ENCODE measurements at places on chromosomes 2 and 18. TPM values are rescaled to one million over a fixed set of nuclear protein-coding genes. Genes with fewer than 3 reads are reported as not detected.

DES gene
- not detected for total RNA-seq

FABP1 gene
- total RNA-seq = not detected

ASIC4 gene
- total RNA-seq = not detected

MPPE1 gene
- total RNA-seq = 18.1 TPM

AMER3 gene
- total RNA-seq = not detected

VAMP8 gene
- 15.8 TPM for total RNA-seq

RGPD3 gene
- total RNA-seq = 0.10 TPM

EGR4 gene
- 0.34 TPM for total RNA-seq

LOXHD1 gene
- not detected for total RNA-seq

CLEC4F gene
- total RNA-seq = not detected

MAPK4 gene
- 0.16 TPM for total RNA-seq

PTH2R gene
- total RNA-seq = not detected

DHRS9 gene
- total RNA-seq = 3.1 TPM

TSHZ1 gene
- 6.2 TPM for total RNA-seq

CXCR1 gene
- not detected for total RNA-seq

COA5 gene
- total RNA-seq = 22.9 TPM

CYP26B1 gene
- 14.5 TPM for total RNA-seq

ATOH8 gene
- 7.1 TPM for total RNA-seq

ELOA2 gene
- total RNA-seq = not detected

SDC1 gene
- 223 TPM for total RNA-seq

HAAO gene
- total RNA-seq = not detected

LIMS1 gene
- total RNA-seq = 66.1 TPM

CRYGC gene
- not detected for total RNA-seq

TWIST2 gene
- 20.7 TPM for total RNA-seq

TUBA3E gene
- not detected for total RNA-seq

MBOAT2 gene
- 30.9 TPM for total RNA-seq

SP5 gene
- not detected for total RNA-seq

CRYBA2 gene
- not detected for total RNA-seq

RTP5 gene
- not detected for total RNA-seq

ZNF397 gene
- 2.7 TPM for total RNA-seq

ZAP70 gene
- not detected for total RNA-seq

SCG2 gene
- 1.4 TPM for total RNA-seq

TRABD2A gene
- 10.1 TPM for total RNA-seq

RIT2 gene
- total RNA-seq = not detected

MC2R gene
- total RNA-seq = not detected

OSR1 gene
- 5.1 TPM for total RNA-seq

UGT1A6 gene
- 2.3 TPM for total RNA-seq

COPS7B gene
- 33.1 TPM for total RNA-seq

GKN2 gene
- total RNA-seq = 3.5 TPM

PSMA8 gene
- total RNA-seq = not detected

NLRC4 gene
- total RNA-seq = not detected

LYPD6 gene
- 0.07 TPM for total RNA-seq

GPBAR1 gene
- not detected for total RNA-seq

CNDP1 gene
- total RNA-seq = not detected

ERICH2 gene
- not detected for total RNA-seq

GALNT5 gene
- 2.1 TPM for total RNA-seq

METTL8 gene
- 26.7 TPM for total RNA-seq

RNF25 gene
- total RNA-seq = 47.0 TPM

LRRC30 gene
- total RNA-seq = not detected

PTPRN gene
- total RNA-seq = 1.2 TPM

Data from A549 treated with RU486 at 1 μM for 4 hours (cell line).